ENCODE measurements at places on chromosomes 13 and 19. TPM values are rescaled to one million over a fixed set of nuclear protein-coding genes. Genes with fewer than 3 reads are reported as not detected.

Gene ALKBH7
- 134 TPM for total RNA-seq

Gene GRIN2D
- total RNA-seq, result 0.49 TPM

Gene C1QTNF9B
- total RNA-seq, result 0.38 TPM

Gene IL11
- 3.3 TPM for total RNA-seq

Gene CDX2
- total RNA-seq, result not detected

Gene FUT1
- 0.98 TPM for total RNA-seq

Gene ZNF490
- total RNA-seq, result 4.2 TPM

Gene SYT5
- total RNA-seq, result not detected

Gene CADM4
- 39.2 TPM for total RNA-seq

Gene MTUS2
- 0.25 TPM for total RNA-seq

Gene KIR3DL1
- not detected for total RNA-seq

Gene FUT6
- total RNA-seq, result not detected

Gene ZNF681
- total RNA-seq, result 1.6 TPM

Gene PCSK4
- 10.8 TPM for total RNA-seq

Gene UBA52
- total RNA-seq, result 1,196 TPM

Gene ZNF135
- total RNA-seq, result 5.5 TPM

Gene ADM5
- 0.49 TPM for total RNA-seq

Gene NTF4
- total RNA-seq, result 0.25 TPM

Gene MAP3K10
- total RNA-seq, result 9.6 TPM

Gene PNMA8B
- 0.81 TPM for total RNA-seq

Gene ZNF763
- 0.89 TPM for total RNA-seq

Gene SIGLEC8
- not detected for total RNA-seq

Gene ZNF99
- not detected for total RNA-seq

Gene PTOV1
- 159 TPM for total RNA-seq

Gene EXOSC5
- total RNA-seq, result 25.3 TPM

Measured in mesangial cell (primary cell).